ENCODE measurements at places on chromosomes 5 and 9.

GRCh38 chr9:127451858-127452656, 747 bp downstream of the LRSAM1 start:
- peak; percentile 73 for DNase-seq

DNA sequence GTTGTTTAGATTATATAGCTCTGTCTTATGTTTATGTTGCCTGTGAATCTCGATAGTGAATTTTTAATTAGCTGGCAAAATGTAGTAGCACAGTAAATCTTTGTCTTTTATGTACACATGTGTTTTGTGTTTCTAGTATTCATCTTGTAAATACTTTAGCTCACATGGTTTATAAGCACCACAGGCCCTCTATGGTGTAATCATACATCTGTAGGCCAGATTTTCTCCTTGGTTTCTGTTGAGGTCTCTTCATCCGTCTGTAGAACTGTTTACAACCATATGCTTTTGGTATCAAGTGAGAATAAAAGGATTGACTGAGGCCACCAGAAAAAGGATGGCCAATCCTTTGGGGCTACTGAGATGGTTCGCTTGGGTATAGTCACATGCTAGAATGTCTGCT, 45.0 kb downstream of the PRR16 start:
- no peak for DNase-seq

DNA sequence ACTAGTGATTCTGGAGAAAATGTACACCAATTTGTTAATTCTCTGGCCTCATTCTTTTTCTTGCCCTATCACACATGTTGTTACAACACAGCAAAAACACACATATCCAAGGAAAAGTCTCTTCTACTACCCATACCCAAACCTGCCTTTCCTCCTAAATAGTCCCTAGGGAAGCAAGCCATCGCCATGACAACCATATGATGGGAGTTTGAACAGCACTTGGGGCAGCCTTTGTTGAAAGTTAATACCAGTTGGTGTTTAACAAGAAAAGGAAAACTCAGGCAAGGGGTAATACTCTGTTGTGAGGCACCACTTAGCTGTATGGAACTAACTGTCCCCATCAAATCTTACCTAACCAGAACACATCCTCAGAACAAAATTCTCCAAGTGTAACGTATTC, 1.7 kb downstream of the TRPM3 start:
- no peak for DNase-seq

DNA sequence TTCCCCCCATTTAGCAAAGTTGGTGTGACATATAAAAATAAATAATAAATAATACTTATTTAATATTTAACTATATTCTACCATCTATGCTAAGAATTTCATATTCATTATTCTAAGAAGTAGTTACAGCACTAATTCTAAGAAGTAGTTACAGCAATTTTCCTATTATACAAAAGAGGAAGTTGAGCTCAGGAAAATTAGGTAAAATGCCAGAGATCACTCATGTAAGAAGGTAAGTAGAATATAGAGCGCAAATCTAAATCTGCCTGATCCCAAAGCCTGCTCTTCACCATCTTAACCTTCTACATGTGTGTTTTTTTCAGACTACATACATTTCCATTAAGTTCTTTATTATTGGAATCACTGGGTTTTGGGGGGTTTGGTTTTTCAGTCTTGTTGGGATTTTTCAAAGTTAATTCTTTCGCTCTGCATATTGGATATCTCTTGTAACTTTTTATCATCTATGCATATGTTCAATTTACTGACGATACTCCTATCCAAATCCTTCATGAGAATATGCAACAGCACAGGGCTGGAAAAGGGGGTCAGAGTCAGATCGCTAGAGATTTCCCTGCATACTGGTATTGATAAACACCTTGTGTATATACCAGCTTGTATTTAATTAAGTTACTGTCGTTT, 852.1 kb downstream of the MAT2B start:
- no peak for DNase-seq

DNA sequence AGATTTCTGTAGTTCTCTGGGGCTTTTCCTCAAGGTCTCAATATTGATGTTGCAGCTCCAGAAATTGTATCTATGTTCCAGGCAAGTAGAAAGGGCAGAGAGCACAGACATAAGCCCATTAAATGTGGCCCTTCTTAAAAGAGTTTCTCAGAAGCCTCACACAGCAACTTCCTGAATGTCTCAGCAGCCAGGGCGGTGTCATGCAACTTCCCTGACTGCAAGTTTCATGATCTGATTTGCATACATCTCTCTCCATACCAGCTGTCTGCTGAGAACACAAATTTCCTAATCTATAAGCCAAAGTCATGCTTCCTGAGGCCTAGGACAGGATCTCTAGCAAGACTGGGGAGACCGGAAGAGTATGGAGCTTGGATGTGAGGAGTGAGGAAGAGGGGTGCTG, 13.0 kb downstream of the RGS7BP start:
- no peak for DNase-seq

DNA sequence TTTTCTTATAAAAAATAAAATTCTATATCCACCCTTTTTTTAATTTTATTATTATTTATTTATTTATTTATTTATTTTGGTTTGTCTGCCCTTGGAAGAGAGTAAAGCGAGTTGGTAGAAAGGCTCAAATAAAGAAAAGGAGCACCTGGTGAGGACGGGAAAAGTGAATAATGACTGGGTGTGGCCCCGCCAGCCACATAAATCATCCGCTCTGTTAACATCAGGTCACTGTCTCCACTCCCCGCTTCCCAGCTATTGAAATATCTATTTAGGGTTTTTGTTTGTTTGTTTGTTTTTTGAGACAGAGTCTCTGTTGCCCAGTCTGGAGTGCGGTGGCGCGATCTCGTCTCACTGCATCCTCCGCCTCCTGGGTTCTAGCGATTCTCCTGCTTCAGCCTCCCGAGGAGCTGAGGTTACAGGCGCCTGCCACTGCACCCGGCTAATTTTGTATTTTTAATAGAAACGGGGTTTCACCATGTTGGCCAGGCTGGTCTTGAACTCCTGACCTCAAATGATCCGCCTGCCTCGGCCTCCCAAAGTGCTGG, 844 bp downstream of the POLR3G start:
- DNase-seq = no peak

DNA sequence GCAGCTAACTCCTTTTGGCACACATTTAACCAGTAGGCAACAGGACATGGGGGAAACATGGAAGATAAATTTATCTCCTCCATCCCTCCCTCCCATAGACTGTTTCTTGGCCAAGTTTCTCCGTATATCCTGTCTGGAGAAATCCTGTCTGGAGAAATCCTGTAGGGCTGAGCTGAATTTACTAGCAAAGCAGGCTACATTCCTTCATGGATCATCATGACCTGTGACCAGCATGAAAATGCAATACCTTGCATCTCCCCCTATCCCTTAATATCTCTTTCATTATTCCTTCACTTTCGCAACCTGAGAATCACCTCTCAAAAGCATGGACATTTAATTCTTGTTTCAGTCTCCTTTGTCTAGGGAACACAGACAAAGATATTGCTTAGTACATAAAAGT, 379.1 kb downstream of the PSAT1 start:
- no peak for DNase-seq

Measured in activated CD8-positive, alpha-beta T cell treated with anti-CD3 and anti-CD28 coated beads for 36 hours (primary cell).